ENCODE measurements at places on chromosomes 13 and 19.
A peak's percentile ranks its signal among the peaks of the same experiment; 100 is the strongest.

DNA sequence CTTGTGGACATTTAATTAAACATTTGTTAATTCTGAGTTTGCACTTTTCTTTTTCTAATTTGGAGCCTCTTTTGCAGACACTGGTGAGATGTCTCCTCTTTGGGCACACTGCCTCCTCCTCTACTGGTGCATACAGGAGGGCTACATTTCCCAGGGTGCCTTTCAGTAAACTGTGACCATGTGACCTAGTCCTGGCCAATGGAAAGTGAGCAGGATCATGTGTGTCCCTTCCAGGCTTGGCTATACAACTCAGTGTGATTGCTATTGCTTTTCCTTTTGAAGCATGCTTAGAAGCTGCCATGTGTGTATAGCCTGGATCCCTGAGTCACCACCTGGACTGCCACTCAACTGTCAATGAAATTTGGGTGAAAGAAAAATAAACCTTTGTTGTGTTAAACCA is 4.5 kb downstream of the IZUMO2 start:
- DNase-seq, result no peak

GRCh38 chr13:66506979-66507378 is 723.2 kb downstream of the PCDH9 start:
- no peak for DNase-seq

DNA sequence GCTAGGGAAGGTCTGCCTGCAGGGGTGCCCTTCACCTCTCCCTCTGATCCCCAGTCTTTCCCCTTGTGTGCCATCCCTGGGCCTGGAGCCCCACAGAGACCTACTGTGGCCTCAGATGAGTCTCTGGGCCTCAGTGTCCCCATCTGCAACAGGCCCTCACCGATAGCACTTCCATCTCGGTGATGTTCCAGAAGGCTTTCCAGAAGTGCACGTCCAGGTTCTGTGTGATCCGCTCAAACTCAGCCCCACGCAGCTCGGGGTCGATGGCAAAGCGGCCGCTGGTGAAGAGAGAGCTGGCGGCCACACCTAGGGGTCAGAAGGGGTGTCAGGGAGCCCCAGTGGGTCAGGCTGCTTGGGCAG is 17.7 kb upstream of the CNFN start:
- DNase-seq, result no peak

GRCh38 chr13:95181586-95181985 is 119.7 kb downstream of the ABCC4 start:
- DNase-seq, result no peak

GRCh38 chr13:19864746-19865309 is 1.4 kb upstream of the ZMYM5 start:
- DNase-seq, result peak; percentile 43

DNA sequence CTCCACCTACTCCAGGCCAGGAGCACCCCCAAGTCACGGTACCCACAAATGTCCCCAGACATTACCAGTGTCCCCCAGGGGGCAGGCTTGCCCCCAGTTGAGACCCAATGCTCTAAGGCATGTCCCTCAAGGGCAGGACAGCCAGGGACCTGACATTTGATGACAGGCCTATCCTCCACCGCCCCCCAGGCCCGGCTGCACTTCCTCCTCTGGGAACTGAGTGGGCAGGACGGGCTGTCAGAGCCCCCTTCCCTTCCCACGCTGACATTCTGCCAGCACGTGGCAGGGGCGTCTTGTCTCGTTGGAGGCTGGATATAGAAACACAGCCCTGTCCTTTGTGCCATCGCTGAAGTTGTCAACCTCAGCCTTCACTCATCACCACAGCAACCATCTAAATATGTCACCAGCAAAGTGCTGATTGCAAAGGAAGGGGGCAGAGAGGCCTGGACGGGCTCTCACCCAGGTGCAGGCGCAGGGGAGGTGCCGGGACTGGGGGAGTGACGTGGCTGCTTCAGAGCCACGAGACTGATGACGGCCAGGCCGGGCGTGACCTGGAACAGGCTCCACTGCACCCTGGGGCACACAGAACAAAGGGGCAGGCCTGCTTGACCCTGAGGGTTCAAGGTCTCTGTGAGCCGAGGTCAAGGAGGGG is 38.4 kb downstream of the GNG7 start:
- no peak for DNase-seq

DNA sequence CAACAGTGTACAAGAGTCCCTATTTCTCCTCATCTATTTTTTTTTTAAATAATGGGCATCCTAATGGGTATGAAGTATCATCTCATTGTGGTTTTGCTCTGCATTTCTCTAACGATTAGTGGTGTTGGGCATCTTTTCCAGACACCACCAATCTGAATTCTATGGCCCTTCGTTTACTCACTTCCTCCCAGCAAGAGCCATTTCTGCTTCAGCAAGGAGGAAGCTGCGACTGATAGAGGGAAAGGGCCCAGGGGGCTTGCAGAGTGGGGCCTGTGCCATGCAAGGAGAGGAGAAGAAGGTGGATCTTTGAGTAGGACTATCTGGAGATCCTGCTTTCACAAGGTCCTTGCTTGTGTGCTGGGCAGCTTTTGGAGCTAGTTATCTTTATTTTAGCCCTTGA is 58.0 kb downstream of the USPL1 start:
- DNase-seq, result no peak

DNA sequence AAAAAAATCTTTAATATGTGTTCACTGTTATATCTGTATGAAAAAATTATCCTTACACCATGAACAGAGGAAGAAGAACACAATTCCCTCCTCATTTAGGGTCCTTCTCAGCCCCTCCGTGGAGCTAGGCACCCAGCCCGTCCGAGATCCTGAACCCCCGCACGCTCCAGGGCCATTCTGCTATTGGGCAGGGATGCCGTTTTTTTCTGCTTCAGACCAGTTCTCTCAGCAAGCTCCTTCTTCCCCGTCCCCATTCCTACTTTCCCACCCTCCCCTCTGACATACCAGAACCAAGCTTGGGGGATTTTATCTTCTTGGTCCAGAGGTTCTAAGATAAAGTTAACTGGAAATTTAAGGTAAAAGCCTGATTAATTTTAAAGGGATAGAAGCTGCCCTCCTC is 36.2 kb downstream of the ATP12A start:
- no peak for DNase-seq

GRCh38 chr13:96377835-96378234 is 287.9 kb downstream of the HS6ST3 start:
- no peak for DNase-seq

GRCh38 chr13:72198967-72199560 is 332.1 kb upstream of the DACH1 start:
- no peak for DNase-seq

- no peak for DNase-seq
Observed at GRCh38 chr13:44649104-44649428, 72.9 kb upstream of the TSC22D1 start.

- DNase-seq, result no peak
Observed at GRCh38 chr19:19591133-19591825, 27.2 kb downstream of the PBX4 start.

DNA sequence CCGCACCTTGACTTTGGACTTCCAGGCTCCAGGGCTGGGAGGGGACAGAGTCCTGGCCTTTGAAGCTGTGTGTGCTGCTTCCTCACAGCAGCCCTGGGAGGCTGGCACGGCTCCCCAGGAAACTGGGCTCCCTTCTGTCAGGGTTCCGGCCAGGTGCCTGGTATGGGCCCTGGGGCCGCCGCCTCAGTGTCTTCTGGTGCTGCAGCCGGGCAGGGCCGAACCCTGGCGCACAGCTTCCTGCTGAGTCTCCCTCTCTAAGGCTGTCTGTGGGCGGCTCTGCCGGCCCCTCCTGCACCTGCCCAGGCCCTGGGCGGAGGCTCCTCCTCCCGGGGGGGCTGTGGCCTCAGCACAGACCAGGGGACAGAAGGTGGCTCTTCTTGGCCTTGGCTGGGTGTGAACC is 32.4 kb downstream of the GPX4 start:
- DNase-seq, result peak; percentile 53

Data from DMS79 treated with DMSO at 0.1 percent for 48 hours (cell line).